ENCODE measurements at places on chromosomes 16 and 17.

GRCh38 chr16:12245921-12246720 is 269.6 kb downstream of the SNX29 start:
- no peak for DNase-seq

DNA sequence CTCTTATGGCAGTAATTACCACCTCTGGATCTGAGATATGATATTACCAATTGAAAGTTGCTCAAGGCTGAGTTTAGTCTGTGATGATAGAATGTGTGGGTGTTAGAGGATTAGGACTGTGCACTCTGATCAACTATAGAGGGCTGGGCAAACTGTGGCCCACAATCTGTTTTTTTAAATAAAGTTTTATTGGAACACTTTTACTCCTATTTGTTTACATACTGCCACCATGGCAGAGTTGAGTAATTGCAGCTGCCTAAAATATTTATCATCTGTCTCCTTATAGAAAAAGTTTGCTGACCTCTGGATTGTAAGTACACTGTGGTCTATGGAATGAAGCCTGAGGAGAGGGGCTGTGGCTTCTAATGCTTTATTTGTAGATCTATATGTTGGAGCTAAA is 71.5 kb upstream of the N4BP1 start:
- DNase-seq: no peak

DNA sequence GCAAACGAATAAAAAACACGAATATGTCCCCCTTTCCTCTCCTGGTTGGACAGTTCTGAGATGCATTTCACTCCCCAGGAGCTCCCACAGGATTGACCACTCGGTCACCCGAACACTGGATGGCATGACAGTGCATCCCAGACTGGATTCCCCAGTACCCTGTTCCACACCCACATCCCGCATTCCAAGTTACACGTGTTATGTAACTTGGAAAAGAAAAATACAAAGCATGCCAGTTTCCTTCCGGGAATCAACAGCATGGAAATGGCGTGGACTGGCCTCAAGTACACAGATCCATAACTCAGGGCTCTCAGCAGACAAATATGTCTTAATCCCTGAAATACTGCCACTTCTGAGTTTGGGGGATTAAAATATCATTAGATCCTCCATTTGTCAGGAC is 12.6 kb upstream of the KLHL36 start:
- DNase-seq: no peak

- DNase-seq: no peak
Measured at GRCh38 chr17:58706351-58707140, 14.1 kb downstream of the RAD51C start.

DNA sequence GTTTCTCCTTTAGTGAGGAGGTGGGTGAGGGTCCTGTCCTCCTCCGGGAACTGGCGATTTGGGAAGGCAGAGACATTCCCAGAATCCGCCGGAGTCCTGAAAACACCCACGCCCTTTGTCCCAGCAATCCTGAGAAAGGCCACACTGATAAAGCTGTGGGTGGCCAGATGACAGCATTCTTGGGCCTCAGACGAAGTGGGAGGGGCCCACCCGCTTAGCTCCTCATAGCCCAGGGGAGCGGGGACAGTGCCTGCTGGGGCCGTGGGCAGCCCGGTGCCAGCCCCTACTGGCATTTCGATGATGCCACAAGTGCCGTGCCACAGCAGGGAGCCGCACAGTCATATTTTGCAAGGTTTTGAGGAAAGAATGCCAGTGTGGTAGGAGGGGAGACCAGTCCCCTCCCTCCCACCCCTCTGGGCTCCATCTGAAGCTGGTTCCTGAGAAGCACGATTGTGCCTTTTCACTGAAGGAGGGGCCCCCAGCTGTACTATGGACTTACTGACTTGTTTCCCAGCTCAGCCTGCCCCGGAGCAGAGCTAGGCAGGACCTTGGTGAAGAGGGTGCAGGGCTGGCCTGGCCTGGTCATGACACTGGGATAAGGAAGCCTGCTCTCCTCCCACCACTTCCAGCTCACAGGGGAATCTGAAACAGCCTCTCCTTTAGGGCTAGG is 20.9 kb upstream of the MPRIP start:
- peak; percentile 72 for DNase-seq

GRCh38 chr17:16969931-16970906 is 1.7 kb downstream of the TNFRSF13B start:
- no peak for DNase-seq

- no peak for DNase-seq
Measured at GRCh38 chr16:87576171-87576570, 26.1 kb upstream of the JPH3 start.

DNA sequence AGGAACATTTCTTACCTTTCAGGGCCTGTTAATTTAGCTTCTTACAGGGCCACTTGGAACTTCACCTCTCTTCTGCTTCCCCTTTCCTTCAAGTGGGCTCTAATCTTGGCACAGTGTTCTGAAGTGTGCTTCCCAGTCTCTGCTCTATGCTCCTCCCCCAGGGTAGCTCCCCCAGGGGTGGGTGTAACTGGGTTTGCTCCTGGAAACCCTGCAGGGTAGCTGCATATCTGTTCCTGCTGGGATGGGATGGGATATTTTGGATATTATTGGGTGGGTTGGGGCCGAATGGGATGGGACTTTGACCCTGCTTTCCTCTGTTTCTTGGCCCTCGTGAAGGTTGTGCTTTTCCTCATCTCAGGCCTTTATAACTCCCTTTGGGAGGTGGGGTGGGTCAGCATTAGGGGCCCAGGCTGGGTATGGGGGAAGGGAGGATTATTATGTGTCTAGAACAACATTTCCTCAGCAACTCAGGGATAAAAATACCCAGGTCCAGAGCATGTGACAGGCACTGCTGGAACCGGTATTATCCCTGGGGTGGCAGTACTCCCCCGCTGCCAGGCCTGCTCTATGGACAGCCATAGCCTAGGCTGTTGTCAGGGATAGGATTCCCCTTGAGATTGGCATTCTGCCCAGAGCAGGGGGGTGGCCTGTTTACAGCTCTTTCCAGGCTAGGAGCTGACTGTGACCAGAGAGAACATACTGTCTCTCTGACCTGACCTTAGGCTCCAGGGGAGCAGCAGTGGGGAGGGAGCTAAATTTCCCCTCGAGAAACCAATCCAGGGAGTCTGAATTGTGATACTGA is 5.0 kb downstream of the NFE2L1 start:
- DNase-seq: peak; percentile 74

DNA sequence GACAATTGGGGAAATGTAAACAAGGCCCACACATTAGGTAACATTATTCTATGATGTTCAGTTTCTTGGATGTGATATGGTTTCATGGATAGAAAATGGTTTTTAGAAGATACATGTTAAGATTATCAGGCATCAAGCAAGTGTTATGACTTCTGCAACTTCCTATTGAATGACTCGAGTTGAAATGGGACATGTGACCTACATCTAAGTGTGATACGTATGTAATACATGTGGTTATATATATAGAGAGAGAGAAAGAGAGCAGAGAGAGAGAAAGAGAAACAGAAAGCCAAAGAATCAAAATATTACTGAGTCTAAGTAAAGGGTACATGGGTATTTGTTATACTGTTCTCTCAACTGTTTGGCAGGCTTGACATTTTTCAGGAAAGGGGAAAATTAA is 1.7 kb downstream of the TMEM170A start:
- no peak for DNase-seq

GRCh38 chr16:25855818-25856217 is 164.1 kb downstream of the HS3ST4 start:
- DNase-seq: no peak

GRCh38 chr16:56428091-56428490 is 2.7 kb upstream of the AMFR start:
- DNase-seq: no peak

DNA sequence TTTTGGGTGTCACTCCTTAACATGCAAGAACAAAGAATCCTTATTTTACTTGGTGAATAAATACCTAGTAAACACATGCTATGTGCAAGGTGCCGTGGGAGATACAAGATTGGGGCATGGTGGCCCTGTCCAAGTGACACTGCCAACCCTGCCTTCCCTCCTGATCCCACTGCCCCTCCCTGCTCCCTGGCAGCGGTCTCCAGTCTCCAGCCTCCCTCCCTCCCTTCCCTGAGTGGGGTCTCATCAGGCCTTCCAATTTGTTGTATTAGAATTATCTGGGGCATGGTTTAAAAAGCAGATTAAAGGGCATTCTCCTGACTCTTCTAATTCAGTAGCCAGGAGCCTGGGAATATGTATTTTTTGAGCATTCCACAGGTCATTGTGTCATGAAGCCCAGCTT is 12.5 kb upstream of the TMED6 start:
- DNase-seq: no peak

DNA sequence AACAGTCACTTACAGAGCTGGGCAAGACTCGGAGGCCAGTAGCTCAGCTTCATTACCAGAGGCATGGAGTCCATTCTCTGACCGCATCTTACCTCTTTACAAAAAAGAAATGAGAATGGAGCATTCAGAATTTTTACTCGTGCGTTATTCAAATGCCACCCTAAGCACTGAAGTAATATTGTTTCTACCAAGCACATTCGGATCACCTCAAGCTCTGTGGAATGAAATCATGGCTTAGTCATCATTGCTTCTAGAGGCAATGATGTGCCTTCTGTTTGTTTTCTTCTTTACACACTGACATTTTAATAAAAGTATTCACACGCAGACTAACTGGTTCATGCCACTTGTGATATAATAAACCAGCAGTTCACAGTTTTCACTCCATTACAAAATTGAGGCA is 206.8 kb downstream of the PHKB start:
- no peak for DNase-seq
